ENCODE measurements at places on chromosomes 5 and 9. TPM values are rescaled to one million over a fixed set of nuclear protein-coding genes. Genes with fewer than 3 reads are reported as not detected.

GRCh38 chr5:14143841-14144585 is 871 bp downstream of the TRIO start:
- DNase-seq: peak; percentile 9

DNA sequence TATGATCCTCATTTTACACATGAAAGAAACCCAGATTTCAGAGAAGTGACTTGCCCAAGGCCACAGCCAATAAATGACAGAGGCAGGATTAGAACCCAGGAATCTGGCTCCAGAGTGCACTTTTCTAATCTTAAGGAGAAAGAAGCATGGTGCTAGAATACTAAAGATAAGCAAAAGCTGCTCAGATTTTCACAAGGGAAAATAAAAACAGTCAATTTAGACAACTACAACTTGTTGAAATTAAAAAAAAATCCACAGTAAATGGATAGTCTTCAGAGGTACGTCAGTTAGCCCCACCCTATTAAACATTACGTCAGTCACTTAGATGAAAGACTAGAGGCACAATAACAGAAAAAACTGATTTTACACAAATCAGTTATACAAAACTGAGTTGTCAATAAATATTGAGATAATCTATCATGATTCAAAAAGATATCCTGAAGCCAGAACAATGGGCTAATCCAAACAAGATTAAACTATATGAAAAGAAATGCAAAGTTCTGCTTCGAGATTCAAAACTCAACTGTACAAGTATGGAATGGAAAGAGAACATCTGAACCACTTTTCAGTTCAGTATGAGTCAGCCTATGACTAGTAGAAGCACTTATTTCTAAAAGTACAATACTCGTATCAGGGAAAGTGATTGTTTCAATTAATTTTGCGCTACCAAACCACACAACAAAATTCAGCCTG is 9.3 kb downstream of the TMEM245 start:
- DNase-seq: peak; percentile 78

The PCDHGB5 gene
- total RNA-seq: not detected

The NTNG2 gene
- 14.7 TPM for total RNA-seq

DNA sequence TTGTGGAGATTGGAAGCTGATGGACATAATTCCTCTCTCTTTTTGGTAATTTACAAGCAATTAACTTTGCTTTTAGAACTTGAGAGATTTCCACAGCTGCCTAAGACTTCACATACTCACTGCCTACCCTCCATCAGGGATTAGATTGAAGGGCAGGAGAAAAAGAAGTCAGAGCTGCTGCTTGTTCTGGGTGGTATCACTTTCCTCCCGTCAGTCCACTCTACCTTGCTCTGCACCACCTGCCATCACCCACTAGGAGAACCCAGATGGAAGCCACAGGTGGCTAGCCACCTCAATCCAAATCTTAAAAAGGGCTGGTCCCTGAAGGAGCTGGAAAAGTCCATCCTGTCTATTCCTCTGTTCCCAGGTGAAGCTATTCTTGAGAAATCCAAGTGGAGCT is 10.5 kb downstream of the IRF1 start:
- DNase-seq: peak; percentile 62

The HSD17B3 gene
- 1.5 TPM for total RNA-seq

The NOXA1 gene
- 3.8 TPM for total RNA-seq

The ADAMTS2 gene
- total RNA-seq: not detected

- no peak for DNase-seq
Observed at GRCh38 chr9:123372766-123373446, 16.9 kb downstream of the CRB2 start.

DNA sequence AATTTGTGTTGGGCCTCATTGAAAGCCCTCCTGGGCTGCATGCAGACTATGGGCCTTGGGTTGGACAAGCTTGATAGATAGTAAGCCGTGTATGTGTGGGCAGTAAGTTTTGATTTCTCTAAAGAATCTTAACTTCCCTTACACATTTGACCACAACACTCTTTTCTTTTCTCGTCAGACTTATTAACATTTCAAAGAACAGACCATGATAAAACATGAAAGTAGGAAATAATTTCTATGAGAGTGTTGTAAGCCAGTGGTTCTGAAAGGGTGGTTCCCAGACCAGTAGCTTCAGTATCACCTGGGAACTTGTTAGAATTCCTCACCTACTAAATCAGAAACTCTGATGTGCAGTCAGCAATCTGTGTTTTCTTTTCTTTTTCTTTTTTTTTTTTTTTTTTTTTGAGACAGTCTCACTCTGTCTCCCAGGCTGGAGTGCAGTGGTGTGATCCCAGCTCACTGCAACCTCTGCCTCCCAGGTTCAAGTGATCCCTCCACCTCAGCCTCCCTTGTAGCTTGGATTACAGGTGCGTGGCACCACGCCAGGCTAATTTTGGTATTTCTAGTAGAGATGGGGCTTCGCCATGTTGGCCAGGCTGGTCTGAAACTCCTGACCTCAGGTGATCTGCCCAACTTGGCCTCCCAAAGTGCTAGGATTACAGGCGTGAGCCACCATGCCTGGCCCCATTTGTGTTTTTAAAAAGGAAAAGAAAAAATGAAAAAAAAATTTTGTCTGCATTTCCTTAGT is 20.0 kb upstream of the GCNT1 start:
- no peak for DNase-seq

The KLHL3 gene
- total RNA-seq: 24.4 TPM

The PCDHA12 gene
- not detected for total RNA-seq

The PCDHGC5 gene
- total RNA-seq: not detected

- DNase-seq: peak; percentile 54
Observed at GRCh38 chr5:37738057-37738691, 101.7 kb downstream of the GDNF start.

- DNase-seq: no peak
Observed at GRCh38 chr9:76646249-76646648, 118.0 kb upstream of the PCA3 start.

GRCh38 chr9:7368410-7369292 is 430.9 kb downstream of the DMAC1 start:
- no peak for DNase-seq

- no peak for DNase-seq
Observed at GRCh38 chr9:28289746-28290145, 716.5 kb upstream of the C9orf72 start.

- DNase-seq: no peak
Observed at GRCh38 chr5:153223376-153223775, 267.1 kb upstream of the GRIA1 start.

DNA sequence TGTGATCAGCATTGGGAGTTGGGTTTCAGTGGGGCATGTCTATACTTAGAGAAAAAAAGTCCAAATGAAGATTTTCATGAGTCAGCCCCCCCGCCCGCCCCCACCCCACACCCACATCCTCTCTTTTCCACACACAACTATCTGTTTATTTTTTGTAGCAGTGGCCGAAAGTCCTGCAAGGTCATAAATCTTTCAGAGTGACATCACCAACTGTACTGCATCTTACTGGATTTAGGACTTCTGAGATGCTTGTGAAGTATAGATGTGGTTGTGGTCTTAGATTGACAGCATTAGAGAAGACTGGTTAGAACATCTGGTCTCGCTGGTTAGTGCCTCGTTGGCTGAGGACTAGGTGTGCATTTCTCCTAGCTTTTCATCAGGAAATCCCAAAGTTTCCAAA is 7.3 kb upstream of the ROPN1L start:
- DNase-seq: no peak

DNA sequence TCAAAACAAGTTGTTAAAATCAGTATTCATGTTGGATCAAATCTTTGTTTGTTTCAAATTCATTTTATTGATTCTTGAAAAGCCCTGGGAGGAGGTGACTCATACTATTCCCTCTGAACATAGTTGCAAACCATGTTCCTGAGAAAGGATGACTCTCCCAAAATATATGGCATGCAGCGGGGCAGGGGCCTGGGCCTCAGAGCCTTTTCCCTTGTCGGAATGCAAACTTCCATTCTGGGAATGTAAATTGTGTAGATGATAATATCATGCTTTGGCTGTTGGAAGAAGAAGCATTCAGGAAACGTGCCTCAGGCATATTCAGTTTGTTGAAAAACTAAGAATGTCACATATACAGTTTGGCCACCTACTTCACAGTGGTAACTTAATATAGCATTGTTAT is 242.0 kb downstream of the AUH start:
- DNase-seq: no peak

The TSSK1B gene
- not detected for total RNA-seq

The KCNV2 gene
- total RNA-seq: not detected

GRCh38 chr5:148825716-148826052 is 727 bp upstream of the ADRB2 start:
- DNase-seq: no peak

GRCh38 chr5:178323961-178324360 is 91.4 kb upstream of the PHYKPL start:
- DNase-seq: no peak

GRCh38 chr9:29282121-29282520 is 1708.8 kb upstream of the C9orf72 start:
- no peak for DNase-seq

The CDX1 gene
- total RNA-seq: not detected

The ITK gene
- 550 TPM for total RNA-seq

GRCh38 chr5:139854029-139854605 is 58.5 kb downstream of the PSD2 start:
- DNase-seq: no peak

GRCh38 chr5:170745481-170746071 is 37.9 kb upstream of the GABRP start:
- DNase-seq: no peak

The GM2A gene
- 12.0 TPM for total RNA-seq

DNA sequence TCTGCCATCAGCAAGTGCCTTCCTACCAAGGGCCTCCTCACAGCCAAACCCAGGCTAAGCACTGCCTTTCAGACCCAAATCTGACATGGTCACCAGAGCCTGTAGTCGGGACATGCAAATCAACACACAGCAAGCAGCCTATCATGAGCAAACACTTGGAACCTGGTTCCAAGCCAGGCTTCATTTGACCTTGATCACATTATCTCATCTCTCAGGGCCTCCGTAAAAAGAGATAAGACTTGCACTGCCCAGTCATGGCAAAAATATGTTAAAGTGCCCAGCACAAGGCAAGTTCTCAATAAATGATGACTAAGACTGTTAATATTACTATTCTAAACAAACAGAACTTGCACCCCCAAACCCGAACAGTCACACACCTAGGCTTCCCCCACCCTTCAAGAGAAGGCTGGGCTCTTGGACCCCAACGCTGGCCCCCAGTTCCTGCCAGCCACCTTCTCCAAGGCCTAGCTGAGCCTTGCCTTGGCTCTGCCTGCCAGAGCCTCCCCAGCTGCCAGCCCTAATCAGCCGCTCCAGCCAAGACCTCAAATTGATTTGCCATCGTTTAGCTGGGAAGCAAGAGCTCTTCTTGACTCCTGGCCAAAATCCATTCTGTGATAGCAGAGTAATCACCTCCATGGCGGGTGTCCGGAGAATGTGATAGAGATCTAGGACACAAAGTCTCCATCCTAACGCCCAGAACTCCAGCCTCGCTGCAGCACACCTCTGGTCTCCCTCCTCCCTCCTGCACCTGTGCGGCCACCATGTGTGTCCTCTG is 18.7 kb downstream of the CPLX2 start:
- no peak for DNase-seq

- DNase-seq: no peak
Observed at GRCh38 chr9:83628540-83628939, 5.6 kb downstream of the IDNK start.

DNA sequence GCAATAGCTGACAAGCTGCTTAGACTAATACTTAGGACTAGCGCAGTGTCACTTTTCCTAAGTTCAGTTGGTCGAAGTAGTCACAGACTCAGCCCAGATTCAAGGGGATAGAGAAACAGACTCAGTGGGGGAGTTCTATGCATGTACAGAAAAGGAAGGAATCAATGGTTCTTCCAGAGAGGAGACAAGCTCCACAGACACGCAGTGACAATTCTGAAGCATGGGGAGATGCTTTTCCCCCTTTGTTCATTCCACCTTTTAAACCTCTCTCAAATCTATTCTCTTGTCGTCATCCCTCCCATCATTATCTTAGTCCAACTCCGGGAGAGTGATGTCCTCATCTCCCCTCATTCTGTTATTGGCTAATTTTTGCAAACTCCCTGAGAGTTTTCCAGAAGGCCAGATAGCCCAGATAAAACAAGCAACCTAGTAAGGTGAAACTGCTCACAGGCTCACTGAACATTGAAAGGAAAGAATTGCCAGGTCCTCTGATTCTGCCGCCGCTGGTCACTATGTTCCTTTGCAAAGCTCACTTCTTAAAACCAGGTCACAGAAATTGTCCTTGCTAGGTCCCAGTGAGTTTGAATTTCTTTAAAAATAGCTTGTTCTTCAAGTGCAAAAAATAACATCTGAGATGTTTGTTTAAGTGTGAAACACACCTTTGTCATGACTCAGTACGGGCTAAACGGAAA is 13.4 kb upstream of the STRBP start:
- no peak for DNase-seq

The ANKRD34B gene
- not detected for total RNA-seq

The PHYHD1 gene
- 0.52 TPM for total RNA-seq

The SLCO4C1 gene
- total RNA-seq: not detected

The AGPAT2 gene
- total RNA-seq: 11.0 TPM

GRCh38 chr5:154860123-154860522 is 1.7 kb downstream of the CNOT8 start:
- DNase-seq: peak; percentile 25

DNA sequence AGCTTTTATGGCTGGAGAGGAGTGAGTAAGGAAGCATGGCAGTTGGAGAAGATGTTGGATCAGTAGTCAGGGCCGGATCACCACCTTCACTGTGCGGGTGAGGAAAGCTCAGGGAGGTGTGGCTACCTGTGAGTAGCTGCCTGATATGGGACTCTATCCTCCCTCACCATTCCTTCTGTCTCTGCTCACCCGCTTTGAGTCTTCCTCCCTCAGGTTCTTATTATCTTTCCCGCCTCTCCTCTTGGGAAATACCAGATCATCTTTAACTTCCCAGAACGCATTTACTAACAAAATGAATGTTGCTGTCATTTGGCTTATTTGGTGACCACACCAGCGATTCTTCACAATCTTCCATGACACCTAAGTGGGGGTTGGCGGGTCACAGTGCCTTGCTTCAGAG is 140.7 kb upstream of the GPR151 start:
- no peak for DNase-seq

GRCh38 chr5:135242866-135243555 is 156.0 kb downstream of the MACROH2A1 start:
- DNase-seq: no peak

- no peak for DNase-seq
Observed at GRCh38 chr5:179824745-179825112, 4.0 kb downstream of the SQSTM1 start.

DNA sequence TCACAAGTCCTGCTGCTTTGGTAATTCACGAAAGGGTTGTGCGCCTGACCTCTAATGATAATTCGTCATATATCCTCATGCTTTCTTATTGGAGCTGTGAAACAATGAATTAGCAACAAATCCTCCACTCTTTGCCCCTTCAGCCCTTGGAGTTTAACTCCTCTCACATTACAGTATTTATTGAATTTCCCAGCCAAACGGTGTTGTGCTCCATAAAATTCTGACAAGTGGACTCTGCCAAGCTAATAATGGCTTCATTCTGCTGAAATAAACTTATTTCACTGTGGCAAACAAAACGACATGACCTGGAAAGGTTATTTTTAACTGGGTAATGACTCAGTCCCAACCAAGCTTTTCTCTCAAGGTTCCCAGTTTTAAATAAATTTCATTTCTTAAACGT is 984.4 kb upstream of the DMAC1 start:
- no peak for DNase-seq

- no peak for DNase-seq
Observed at GRCh38 chr5:13990896-13991295, 46.4 kb upstream of the DNAH5 start.

The AHRR gene
- total RNA-seq: 4.5 TPM
